ENCODE measurements at places on chromosomes 5 and 9. TPM values are rescaled to one million over a fixed set of nuclear protein-coding genes. Genes with fewer than 3 reads are reported as not detected.

The PKN3 gene
- total RNA-seq, result 28.0 TPM

The ARAP3 gene
- 10.5 TPM for total RNA-seq

The ADAMTS12 gene
- not detected for total RNA-seq

The HMMR gene
- 40.3 TPM for total RNA-seq

The UBE2QL1 gene
- 0.67 TPM for total RNA-seq

The SGCD gene
- not detected for total RNA-seq

The NUTM2G gene
- total RNA-seq, result not detected

The KCTD16 gene
- not detected for total RNA-seq

DNA sequence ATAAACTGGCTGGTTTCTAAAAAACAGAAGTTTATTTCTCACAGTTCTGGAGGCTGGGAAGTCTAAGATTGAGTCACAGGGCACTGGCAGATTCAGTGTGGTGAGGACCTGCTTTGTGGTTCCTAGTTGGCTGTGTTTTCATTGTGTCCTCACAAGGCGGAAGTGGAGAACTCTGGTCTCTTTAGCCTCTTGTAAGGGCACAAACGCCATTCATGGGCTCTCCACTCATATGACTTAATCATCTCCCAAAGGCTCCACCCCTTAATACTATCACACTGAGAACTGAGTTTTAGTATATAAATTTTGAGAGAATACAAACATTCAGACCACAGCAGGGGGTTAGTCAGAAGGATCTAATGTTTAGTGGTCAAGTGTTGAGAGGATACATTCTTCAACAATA is 208.2 kb downstream of the SEC61B start:
- DNase-seq, result no peak

- DNase-seq, result no peak
These were observed 255.2 kb upstream of the CD180 start for GRCh38 chr5:67451640-67452279.

DNA sequence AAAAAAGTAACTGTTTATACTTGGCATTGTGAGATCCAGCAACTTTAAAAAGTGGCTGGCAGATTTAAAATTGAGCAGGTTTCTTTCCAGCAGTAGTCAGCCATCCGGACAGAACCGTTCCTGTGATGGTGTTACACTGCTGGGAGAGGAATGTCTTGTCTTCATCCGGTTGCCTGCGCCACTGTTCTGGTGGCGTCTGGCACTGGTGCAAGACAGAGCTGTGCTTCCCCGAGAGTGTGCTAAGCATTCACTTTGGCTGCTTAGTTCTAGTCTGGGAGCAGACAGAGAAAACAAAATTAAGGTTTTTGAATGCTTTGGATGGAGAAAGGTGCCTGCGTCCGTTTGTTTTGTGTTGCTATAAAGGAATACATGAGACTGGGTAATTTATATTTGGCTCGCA is 35.5 kb upstream of the CREBRF start:
- no peak for DNase-seq

- DNase-seq, result no peak
These were observed 72.8 kb upstream of the SGCD start for GRCh38 chr5:156254196-156254595.

DNA sequence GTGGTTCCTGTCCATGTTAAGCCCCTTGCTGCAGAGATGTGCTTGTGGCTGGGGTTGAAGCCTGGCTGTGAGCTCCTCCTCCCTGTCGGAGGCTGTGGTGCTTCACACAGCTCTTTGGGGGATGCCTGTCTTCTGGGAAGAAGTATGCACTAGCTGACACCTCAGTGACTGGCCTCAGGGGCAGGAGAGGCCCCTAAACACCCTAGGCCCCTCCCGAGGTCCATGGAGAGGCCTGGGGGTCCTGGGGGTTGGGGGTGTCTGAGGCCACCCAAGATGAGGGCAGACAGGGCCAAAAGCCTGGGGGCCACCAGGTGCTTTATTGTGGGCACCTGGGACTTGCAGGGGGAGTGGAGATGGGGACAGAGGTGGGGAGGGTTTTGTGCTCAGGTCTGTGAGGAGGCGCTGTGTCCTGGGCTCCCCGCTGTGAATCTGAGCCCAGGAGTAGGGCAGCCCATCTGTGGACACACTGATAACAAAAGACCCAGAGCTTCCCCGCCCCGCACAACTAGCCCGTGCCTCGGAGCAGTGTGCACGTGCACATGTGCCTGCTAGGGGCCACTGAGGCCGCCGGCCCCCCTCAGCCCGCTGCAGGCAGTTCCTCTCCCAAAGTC is 92.0 kb downstream of the PHF2 start:
- DNase-seq, result no peak

DNA sequence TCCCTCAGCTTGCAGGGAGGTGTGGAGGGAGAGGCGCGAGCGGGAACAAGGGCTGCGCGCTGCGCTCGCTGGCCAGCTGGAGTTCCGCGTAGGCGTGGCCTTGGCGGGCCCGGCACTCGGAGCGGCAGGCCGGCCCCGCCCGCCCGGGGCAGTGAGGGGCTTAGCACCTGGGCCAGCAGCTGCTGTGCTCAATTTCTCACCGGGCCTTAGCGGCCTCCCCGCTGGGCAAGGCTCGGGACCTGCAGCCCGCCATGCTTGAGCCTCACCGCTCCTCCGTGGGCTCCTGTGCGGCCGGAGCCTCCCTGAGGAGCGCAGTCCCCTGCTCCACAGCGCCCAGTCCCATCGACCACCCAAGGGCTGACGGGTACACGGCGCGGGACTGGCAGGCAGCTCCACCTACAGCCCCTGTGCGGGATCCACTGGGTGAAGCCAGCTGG is 1516.4 kb downstream of the EFNA5 start:
- no peak for DNase-seq

DNA sequence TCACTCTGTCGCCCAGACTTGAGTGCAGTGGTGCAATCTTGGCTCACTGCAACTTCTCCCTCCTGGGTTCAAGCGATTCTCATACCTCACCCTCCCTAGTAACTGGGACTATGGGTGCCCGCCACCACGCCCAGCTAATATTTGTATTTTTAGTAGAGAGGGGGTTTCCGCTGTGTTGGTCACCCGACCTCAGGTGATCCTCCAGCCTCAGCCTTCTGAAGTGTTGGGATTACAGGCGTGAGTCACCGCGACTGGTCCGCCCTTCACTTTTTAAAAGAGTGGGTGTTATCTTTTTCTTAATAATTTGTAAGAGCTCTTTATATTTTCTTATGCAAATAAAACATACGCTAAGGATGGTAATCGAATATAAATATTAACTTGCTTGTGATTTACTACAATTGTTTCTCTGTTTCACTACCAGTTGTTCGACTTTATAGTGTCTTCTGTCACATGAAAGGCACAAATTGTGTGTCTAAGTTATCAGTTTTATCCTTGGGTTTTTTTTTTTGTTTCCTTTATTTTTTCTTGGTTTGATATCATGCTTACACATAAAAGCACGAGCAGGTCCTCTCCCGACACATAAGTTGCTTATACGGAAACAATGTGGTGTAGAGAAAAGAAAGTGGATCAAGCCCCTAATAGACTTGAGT is 1.9 kb upstream of the GPBP1 start:
- DNase-seq, result no peak

GRCh38 chr9:68637020-68637419 is 68.0 kb upstream of the PIP5K1B start:
- DNase-seq, result no peak

GRCh38 chr9:103410059-103410458 is 414.9 kb downstream of the CYLC2 start:
- DNase-seq, result no peak

DNA sequence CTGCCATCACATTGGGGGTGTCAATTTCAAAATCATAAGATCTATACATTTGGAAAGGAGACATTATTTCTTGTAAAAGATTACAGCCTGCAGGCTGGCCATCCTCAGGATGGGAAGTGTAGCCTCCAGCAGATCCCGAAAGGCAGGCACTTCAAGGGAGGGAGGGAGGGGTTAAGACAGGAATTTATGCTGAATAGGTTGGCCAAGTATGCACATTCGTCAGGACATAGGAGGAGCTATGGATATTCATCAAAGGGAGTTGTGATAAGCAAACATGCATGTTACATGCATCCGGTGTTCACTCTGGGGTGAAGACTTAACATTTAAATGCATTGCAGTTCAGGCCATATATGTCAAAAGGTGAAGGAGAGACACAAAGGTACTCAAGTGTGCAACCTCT is 119.4 kb downstream of the CEP120 start:
- no peak for DNase-seq

GRCh38 chr9:2676466-2676865 is 40.8 kb upstream of the KCNV2 start:
- no peak for DNase-seq

- no peak for DNase-seq
These were observed 36.3 kb downstream of the GDA start for GRCh38 chr9:72185561-72185960.

DNA sequence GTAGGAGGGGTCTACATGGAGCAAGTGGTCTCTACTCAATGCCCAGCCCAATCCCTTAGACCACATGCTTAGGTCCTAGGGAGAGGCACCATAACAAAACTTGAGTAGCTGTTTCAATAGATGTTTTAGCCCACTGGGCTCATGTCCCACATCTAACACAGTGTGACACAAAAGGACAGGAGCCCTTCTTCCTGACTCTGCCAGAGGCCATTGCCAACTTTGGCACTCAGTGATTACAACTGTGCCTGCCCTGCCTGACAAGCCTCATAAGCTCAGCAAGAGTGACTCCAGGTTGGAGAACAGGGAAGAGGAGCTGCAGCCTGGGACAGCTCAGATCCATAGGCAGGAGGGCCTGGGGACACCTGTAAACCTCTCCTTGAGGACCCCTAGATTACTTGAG is 230.8 kb downstream of the ENC1 start:
- no peak for DNase-seq

DNA sequence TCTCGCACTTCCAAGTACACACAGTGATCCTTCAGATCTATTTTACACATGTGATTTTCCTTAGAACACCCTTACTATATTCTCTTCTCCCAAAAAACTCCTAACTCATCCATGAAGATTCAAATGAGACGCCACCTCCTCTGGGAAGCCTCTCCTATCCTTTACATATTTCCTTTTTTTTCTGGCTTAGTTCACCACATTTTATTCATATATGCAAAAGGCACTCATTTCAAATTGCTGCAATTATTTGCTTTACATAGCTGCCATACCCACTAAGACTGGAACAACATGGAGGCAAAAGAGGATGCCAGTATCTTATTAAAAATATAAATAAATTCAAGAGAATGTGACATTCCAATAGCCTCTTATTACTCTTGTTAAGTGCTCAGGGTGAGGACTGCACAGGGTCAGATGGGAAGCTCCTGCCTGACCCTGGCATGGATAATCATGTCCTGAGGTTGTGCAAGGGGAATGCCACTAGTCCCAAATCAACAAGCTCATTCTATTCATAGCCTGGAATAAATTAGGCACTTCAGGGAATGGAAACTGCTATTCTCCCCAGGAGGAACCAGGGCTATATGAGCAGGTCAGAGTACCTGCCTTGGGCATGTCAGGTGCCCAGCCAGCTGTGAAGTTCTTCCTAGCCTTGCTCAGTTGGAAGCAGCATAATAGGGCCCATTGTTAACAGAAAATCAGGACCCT is 262.9 kb downstream of the FBXL17 start:
- no peak for DNase-seq

Measured in activated T-helper 2 cell treated with anti-CD3 and anti-CD28 coated beads, Interferon-gamma antibody, Interleukin-2, Interleukin-4, amounts not matched to agents 10 μg/mL and 5 μg/mL and 100 μg/mL, durations not matched to agents 14 hours and 24 hours and 36 hours (primary cell).